ENCODE measurements at places on chromosomes 4 and X.

GRCh38 chr4:178192611-178193010 is 750.4 kb upstream of the AGA start:
- no peak for DNase-seq

- DNase-seq = no peak
Measured at GRCh38 chr4:99722006-99722405, 64.4 kb upstream of the C4orf54 start.

GRCh38 chr4:132504438-132504837 is 644.7 kb upstream of the PCDH10 start:
- DNase-seq = peak; percentile 20

GRCh38 chr4:61532336-61533000 is 332.3 kb downstream of the ADGRL3 start:
- DNase-seq = no peak

GRCh38 chr4:166481739-166482138 is 608.7 kb downstream of the TLL1 start:
- DNase-seq = no peak

DNA sequence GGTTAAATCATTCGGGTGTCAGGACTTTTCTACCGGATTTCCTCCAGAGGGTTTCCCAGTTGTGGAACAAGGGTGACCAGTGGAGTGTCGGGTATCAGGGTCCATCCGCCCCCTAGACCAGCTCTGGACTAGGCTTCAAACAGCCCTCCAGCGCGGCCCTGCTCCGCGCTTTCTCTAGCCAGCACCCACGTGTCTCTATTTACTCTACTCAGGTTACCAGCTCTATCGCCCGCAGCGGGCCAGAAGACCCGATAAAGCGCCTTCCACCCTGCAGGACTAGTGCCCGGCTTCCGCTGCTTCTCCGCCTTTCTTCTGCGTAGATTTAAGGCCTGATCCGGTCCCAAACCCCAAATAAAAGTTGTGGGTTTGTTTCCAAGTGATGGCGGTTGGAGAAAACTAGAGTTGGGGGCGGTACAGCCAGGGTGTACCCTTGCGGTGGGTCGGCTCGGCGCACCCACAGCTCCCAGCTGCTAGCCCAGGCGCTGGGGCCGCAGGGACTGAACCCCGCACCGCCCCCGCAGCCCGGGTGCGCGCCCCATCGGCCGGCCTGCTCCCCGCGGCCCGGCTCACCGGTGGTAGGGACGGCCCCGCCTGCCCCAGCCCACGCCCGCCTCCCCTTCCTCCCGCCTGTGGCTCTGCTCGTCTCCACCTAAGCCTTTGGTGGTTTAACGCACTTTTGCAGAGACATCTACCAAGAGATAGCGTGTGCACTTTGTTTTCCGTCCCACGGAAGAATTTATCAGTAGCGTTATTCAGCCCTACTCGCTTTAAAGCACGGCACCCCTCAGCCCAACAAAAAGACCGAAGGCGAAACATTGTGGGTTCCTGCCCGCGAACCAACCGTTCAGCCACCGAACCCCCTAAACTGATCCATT is 2.1 kb downstream of the LEF1 start:
- no peak for DNase-seq

DNA sequence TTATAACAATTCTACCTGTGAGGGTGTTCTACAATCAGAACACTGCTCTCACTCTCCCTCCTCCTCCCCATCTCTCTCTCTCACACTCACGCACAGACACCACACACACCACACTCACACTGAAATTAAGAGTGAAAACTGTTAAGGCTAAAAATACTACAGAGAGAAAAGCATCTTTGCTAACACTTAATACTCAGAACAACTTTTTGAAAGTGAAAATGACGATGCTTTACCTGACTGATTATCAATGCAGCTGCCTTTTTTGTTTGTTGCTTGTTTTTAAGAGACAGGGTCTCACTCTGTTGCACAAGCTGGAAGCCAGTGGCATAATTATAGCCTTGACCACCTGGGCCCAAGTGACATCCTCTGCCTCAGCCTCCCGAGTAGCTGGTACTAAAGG is 222.4 kb downstream of the APBB2 start:
- DNase-seq = no peak

DNA sequence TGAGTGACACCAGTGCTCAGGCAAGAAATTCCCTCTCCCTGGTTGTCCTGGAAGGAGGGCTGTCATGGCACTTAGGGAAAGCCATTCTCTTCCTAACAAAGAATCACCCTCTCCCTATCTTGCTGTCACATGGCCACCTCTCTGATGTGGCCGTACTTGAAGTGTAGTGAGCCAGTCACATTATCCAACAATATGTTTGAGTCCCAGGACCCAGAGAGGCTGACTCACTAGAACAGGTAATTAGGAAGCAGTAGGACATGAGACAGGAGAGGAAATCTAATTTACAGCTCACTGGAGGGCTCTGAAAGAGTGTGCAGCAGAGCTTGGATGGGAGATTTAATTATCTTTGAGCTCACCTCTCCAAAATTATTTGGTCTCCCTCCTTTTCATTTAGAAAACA is 299.1 kb downstream of the ARHGAP24 start:
- peak; percentile 30 for DNase-seq

- DNase-seq = no peak
Measured at GRCh38 chrX:47596256-47596655, 14.0 kb downstream of the TIMP1 start.

DNA sequence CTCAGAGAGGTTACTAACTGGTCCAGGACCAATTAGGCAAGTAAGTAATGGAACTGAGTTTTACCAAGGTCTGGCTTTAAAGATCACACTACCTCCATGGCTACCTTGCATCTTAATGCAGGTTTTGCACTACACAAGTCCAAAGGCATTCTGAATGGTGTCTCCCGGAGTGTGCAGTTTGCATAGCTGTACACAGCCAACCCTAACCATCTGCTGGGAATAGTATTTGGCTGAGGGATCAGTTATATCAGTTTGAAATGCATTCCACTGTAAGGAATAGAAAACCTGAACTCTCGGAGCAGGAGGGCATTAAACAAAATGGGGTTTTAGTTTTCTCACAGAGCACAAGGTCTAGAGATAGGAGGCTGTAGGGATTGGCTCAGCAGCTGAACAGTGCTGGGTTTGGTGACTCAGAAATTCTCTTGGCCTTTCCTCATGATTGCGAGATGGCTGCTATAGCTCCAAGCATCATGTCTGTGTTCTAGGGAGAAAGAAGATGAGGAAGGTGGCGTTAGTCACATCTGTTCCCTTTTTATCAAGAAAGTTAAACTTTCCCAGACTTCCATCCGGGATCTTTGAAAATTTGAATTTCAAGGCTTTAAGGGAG is 177.1 kb downstream of the NHS start:
- peak; percentile 28 for DNase-seq

DNA sequence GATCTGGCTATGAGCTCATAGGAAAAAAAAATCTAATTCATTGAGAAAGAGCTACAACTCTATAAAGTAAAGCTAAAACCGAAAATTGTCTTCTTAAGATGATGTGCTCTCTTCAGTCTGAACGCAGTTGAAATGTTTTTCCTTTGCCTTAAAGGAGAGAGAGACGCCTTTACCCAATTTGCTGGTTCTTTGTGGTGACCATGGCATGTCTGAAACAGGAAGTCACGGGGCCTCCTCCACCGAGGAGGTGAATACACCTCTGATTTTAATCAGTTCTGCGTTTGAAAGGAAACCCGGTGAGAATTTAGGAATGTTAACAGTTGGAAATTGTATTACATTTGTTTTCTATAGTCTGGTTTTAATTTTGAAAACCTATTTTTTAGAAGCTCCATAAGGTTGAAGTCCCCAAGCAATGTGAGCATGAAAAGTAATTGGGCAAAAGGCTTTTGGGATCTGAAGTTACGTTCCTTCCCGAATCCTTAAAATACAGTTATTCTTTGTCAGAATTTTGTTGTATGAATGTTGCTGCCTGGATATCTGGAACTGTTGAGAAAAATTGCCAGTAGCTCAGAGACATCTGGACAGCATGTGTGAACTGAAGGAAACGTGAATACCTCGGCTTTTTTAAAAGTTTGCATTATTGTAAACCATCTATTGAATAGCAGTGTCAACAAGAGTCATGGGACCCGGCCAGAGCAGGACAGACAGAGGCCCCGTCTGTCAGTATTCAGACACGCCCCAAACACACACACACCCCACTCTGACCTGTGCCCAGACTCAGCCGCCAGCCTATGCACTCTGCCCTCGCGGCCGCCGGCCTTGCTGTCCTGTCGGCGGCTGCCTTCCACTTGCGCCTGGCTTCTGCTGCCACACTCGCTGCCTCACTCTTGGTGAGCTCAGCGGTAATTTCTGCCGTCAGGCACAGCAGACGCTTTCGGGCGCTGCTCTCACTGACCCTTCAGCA is 9.9 kb downstream of the PIGG start:
- DNase-seq = no peak
